ENCODE measurements at places on chromosomes 1 and 21.
A peak's percentile ranks its signal among the peaks of the same experiment; 100 is the strongest.

GRCh38 chr1:67611846-67612245 lies 73.2 kb upstream of the GADD45A start:
- DNase-seq, result no peak

- no peak for DNase-seq
Measured at GRCh38 chr1:11998636-11999035, 18.4 kb downstream of the MFN2 start.

DNA sequence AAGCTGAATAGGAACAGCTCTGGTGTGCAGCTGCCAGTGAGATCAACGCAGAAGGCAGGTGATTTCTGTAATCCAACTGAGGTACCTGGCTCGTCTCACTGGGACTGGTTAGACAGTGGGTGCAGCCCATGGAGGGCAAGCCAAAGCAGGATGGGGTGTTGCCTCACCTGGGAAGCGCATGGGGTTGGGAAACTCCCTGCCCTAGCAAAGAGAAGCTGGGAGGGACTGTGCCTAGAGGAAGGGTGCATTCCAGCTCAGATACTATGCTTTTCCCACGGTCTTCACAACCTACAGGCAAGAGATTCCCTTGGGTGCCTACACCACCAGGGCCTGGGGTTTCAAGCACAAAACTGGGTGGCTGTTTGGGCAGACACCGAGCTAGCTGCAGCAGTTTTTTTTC lies 183.2 kb downstream of the DNM3 start:
- no peak for DNase-seq

DNA sequence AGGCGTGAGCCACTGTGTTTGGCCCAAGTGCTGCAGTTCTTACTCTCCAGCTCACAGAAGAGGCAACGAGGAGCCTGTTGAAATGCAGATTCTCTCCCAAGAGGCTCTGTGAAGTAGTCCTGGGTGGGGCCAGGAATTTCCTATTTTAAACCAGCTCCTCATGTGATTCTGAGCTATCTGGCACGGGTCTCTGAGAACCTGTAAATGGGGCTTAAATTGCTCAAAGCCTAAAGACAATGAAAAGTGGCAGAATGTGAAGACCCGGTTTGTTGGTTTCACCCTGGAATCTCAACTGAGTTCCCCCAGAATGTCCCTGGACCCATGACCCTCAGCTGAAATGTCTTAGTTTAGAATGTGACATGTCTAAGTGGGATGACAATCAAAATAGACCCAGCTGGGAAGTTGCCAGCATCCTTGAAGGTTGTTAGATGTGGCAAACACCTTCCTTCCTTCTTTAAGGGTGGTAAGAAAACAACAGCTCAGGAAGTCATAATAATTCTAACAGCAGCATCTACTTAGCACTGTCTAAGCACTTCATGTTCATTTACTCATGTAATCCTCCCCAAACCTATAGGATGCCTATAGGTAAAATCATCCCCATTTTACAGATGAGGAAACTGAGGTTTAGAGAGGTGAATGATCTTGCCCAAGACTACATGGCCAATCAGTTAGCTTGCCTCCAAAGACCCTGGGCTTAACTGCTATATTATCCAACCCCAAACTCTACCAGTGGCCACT lies 20.9 kb upstream of the ATP5PO start:
- DNase-seq, result peak; percentile 54

- no peak for DNase-seq
Measured at GRCh38 chr1:154151311-154151710, 3.6 kb downstream of the NUP210L start.

DNA sequence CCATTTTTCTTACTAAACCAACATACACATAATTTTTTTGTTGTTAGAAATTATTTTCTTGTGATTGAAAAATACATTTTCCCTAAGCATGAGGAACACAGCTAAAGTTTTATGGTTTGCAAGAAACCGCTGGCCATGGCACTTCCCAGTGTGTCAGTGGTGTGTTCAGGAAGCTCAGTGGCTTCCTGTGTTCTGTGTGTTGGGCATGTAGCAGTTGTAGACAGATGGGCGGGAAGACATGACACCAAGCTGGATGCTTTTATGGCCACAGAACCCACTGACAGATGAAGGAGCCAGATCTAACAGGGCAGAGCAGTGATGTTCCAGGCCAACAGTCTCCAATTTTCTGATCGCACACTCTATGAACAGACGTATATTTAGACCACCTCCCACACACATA lies 119.8 kb downstream of the GALNT2 start:
- no peak for DNase-seq

- DNase-seq, result no peak
Measured at GRCh38 chr1:208787219-208787618, 543.0 kb upstream of the PLXNA2 start.

DNA sequence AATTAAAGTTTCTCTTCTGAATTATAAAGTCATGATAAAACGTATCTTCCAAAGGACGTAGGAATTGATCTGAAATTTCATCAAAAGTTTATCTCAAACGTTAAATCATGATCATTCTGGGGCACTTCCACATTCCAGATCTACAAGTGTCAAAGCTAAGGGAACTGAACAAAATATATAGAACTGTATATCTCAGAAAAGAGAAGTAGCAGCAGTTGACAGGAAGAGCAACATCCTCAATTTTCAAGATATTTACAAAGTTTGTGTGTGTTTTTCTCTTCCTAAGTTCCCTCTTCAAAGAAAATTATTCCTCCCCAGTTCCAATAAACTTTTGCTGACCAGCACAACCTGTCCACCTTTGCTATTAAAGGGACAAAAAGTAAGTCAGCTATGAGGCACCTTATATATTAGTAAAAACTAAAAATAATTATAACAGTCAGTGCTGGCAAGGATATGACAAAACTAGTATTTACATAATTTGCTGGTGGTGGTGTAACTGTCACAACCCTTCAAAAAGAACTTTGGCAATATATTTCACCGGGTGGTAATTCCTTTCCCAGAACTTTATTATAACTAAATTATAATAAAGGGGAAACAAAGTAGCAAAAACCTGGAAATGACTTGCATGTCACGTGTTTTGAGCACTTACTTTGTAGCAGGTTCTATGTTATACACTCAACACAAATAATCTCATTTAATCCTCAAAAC lies 38.5 kb upstream of the EYA3 start:
- DNase-seq, result no peak

DNA sequence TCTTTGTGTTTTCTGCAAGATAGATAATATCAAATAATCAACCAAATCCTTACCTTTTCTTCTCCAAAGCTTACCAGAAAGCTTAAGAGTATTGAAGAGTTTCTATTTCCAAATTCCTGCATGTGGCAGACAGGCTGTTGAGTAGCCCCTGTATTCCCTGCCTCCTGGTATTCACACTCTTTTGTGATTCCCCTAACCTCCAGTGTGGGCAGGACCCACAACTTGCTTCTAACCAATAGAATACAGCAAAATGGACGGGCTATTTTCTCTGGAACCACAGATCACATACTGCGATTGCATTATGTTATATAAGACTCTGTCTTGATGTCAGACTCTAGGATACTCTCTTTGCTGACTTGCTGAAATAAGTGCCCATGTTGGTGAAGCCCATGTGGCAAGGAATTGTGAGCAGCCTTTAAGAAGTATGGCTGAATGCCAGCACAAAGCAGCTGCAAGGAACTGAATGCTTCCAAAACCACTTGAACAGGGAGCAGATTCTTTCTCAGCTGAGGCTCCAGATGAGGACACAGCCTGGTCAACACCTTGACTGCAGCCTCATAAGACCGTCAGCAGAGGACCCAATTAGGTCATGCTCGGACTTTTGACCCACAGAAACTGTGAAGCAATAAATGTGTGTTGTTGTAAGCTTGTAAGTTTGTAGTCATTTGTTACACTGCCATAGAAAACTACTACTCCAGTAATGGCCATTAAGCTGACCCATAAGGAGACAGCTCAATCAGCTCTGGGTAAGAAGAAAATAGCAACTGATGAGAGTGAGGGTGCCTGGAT lies 47.9 kb upstream of the PLXNA2 start:
- no peak for DNase-seq

DNA sequence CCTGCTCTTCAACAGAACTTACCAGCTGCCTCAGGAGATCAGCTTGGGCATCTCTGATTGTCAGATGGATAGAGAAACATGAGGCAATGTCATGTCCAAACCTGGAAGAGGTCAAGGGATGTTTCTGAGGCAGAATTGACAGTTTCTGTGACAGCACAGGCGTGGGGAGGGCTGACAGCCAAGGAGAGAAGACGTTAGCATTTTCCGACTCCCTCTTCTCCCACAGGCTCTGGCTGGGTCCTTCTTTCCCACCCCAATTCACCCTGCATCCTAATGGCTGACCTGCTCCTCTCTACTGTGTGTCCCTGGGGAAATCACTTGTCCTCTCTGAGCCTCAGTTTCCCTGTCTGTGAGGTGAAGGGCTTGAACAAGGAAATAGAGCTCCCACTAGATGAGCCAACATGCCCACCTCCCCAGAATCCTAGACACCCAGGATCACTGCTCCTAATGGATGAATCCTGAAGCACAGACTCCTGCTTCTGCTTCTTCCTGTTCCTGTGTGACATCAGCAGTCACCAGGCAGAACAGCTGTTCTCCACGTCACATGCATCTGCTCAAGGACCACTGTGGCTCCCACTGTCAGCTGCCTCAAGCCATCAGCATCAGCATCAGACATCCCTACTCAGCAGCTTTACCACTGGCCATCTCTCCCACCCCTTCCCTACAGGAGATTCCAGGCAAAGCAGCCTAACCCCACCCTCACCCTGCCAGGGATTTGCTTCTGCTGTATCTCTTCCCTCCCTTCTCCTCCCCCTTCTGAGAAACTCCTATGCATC lies 408.0 kb downstream of the MATN1 start:
- no peak for DNase-seq

GRCh38 chr1:165397944-165398343 lies 41.4 kb upstream of the LMX1A start:
- no peak for DNase-seq

DNA sequence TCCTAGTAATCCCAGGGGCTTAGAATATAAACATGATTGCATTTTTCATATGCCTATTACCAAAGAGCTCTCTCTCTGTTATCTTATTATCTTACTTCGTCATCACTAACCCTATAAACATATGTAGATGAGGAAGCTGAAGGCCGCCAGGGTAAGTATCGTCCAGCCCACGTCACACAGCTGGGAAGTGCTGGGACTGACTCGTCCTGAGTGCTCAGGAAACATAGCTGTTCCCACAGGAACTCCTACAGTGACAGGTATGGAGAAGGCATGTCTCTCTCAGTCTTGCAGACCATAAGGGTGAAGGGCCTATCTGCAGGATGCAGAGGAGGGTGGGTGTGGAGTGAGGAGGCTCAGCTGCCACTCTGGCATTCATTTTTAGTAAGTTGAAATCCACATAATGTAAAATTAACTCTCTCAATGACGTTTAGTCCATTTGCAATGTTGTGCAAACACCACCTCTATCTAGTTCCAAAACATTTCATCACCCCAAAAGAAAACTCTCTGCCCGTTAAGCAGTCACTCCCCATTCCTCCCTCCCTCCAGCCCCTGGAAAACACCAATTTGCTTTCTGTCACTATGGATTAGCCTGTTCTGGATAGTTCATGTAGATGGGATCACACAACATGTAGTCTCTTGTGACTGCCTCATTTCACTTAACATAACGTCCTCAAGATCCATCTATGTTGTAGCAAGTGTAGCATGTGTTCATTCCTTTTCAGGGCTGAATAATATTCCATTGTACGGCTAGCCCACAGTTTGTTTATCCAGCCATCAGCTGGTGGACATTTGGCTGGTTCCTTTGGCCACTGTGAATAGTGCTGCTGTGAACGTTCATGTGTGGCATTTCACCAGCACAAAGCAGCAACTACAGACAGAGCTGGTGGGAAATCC lies 68.3 kb downstream of the TCP10L start:
- no peak for DNase-seq

DNA sequence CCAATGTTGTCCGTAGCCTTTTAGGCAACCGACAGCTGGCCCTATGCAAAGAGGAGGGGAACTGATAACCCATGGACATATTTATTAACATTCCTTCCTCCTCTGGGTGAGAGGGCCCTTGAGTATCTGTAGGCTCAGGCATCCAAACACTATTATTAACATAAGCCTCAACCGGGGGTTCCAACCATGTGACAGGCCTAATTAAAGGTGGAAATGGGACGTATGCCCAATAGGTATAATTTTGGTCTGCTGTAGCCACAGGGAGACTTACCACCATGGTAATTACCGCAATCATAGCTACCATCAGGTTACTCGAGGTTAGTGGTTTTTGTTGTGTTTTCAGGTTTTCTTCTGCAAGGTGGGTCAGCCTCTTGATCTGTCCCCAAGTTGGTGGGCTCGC lies 5.3 kb downstream of the DAP3 start:
- no peak for DNase-seq

- no peak for DNase-seq
Measured at GRCh38 chr1:6822530-6823359, 37.5 kb downstream of the CAMTA1 start.

DNA sequence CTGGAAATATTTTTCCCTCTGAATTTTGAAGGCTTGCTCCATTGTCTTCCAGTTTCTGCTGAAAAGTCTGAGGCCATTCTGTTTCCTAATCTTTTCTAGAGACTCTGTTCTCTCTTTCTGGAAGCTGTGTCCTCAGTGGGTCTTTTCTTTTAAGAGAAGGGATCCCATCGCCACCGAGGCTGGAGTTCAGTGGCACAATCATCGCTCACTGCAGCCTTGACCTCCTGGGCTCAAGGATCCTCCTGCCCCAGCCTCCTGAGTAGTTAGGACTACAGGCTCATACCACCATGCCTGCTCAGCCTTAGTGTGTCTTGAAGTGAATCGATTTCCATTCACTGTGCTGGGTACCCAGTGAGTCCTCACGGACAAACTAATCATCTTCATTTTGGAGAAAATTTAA lies 9.6 kb upstream of the LRP8 start:
- DNase-seq, result no peak

- no peak for DNase-seq
Measured at GRCh38 chr1:68725001-68725752, 228.3 kb upstream of the DEPDC1 start.

DNA sequence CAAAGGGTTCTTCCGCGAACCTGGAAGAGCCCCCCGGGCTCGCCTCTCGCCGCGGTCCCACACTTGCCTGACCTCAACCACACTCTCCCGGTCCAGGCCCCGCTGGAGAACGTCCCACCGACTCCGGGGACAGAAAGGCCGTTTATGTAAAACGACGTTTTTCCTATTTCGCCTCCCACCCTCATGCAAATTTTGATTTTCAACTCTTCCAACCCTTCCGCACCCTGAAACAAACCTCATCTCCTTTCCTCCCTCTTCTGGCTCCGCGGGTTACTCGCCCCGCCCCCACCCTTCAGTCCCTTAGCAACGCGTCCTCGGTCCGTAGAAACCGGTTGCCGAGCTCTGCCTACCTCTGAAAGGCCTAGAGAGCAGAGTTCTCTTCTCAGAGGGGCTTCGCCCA lies at the start of gene C1orf141:
C1orf141 (minus strand) TSS at position 276 of the 400 bp plus-strand sequence. CDS start 7,730 bp downstream, outside the sequence.
- no peak for DNase-seq

GRCh38 chr1:111404588-111404987 lies 22.9 kb downstream of the OVGP1 start:
- no peak for DNase-seq

GRCh38 chr21:45381865-45382696 lies 22.9 kb upstream of the COL18A1 start:
- no peak for DNase-seq

- no peak for DNase-seq
Measured at GRCh38 chr21:34670962-34671348, 2.2 kb downstream of the CLIC6 start.

- no peak for DNase-seq
Measured at GRCh38 chr1:8516278-8516777, 198.4 kb downstream of the SLC45A1 start.
